ENCODE measurements at places on chromosomes 1 and 21. TPM values are rescaled to one million over a fixed set of nuclear protein-coding genes. Genes with fewer than 3 reads are reported as not detected.

LRRC7 gene
- total RNA-seq = 2.6 TPM

PSMA5 gene
- 8.9 TPM for total RNA-seq

ADAMTS4 gene
- 6.7 TPM for total RNA-seq

FGGY gene
- 12.2 TPM for total RNA-seq

ATP1A4 gene
- not detected for total RNA-seq

- no peak overlapping the region for H3K4me3 ChIP-seq
- no peaks in the 10 kb centered on the region for H3K36me3 ChIP-seq
- H3K27me3 ChIP-seq = no peaks in the 10 kb centered on the region
- H3K27ac ChIP-seq = no peak overlapping the region
- no peak for DNase-seq
- H3K4me1 ChIP-seq = no peaks in the 10 kb centered on the region
Observed at GRCh38 chr1:30606166-30606565, 117.2 kb downstream of the MATN1 start.

DNA sequence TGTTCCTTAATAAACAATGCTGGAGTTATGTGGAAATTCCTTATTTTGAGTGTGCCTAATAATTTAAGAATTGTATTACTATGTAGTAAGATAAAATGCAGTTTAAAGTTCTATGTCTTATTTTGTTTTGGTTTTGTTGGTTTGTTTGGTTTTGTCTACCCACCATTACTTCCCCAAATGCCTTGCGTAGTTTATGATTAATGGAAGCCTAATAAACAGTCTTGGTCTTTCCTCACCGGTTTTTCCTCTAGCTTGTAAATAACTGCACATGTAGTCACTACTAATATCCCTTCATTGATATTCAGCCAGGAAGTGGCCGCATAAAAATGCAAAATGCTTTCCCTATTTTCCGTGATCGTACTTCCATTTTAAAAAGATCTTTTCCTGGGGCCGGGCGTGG lies 2.9 kb downstream of the SDCCAG8 start:
- no peaks in the 10 kb centered on the region for H3K36me3 ChIP-seq
- H3K4me3 ChIP-seq = no peak overlapping the region
- H3K27ac ChIP-seq = no peak overlapping the region
- no peaks in the 10 kb centered on the region for H3K27me3 ChIP-seq
- H3K4me1 ChIP-seq = peaks cover 30% of the 10 kb centered on the region

- H3K4me3 ChIP-seq = no peak overlapping the region
- no peaks in the 10 kb centered on the region for H3K27me3 ChIP-seq
- no peaks in the 10 kb centered on the region for H3K4me1 ChIP-seq
- no peak overlapping the region for H3K27ac ChIP-seq
- no peak for DNase-seq
Observed at GRCh38 chr1:38169121-38169520, 122.5 kb upstream of the POU3F1 start.

- no peaks in the 10 kb centered on the region for H3K27me3 ChIP-seq
- no peaks in the 10 kb centered on the region for H3K4me1 ChIP-seq
- no peak overlapping the region for H3K4me3 ChIP-seq
- no peaks in the 10 kb centered on the region for H3K36me3 ChIP-seq
Observed at GRCh38 chr1:171948511-171948910, 107.2 kb downstream of the DNM3 start.

- H3K4me1 ChIP-seq = no peaks in the 10 kb centered on the region
- no peak for DNase-seq
- H3K27ac ChIP-seq = no peak overlapping the region
- H3K27me3 ChIP-seq = no peaks in the 10 kb centered on the region
Observed at GRCh38 chr1:5933676-5934057, 58.6 kb downstream of the NPHP4 start.

GRCh38 chr1:233975486-233975885 lies 71.0 kb downstream of the SLC35F3 start:
- DNase-seq = no peak
- no peaks in the 10 kb centered on the region for H3K4me1 ChIP-seq
- H3K27ac ChIP-seq = no peak overlapping the region
- no peak overlapping the region for H3K4me3 ChIP-seq

GRCh38 chr1:50430010-50430405 lies 6.8 kb upstream of the DMRTA2 start:
- peaks cover 41% of the 10 kb centered on the region for H3K4me1 ChIP-seq
- no peak overlapping the region for H3K27ac ChIP-seq
- H3K4me3 ChIP-seq = no peak overlapping the region
- DNase-seq = no peak
- H3K27me3 ChIP-seq = no peaks in the 10 kb centered on the region

GRCh38 chr1:37634244-37634991 lies at the start of gene RSPO1:
Gene RSPO1 (minus strand): TSS chr1:37634892. CDS start chr1:37629661, 5,231 bp downstream.
- peaks cover 7% of the 10 kb centered on the region for H3K4me1 ChIP-seq
- no peaks in the 10 kb centered on the region for H3K36me3 ChIP-seq
- no peak for DNase-seq
- no peak within 1 kb of the TSS for H3K27ac ChIP-seq

DNA sequence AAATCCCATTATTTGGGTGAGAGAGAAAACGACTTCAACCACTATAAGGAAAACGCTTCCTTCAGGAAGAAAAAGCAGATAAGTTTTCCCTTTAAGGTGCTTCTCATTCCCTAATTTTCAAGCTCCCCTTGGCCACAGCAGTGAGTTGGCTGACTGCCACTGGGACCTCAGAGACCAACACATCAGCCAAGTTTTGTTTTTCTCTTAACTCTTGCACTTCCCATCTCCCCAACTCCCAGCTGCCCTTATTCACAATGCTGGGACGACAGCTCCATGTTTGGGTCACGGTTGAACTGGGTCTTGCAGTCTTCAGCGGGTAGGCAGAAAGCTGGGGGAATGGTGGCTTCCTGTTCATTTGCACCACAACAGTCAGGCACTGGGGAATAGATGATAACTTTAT lies 18.9 kb downstream of the SGIP1 start:
- H3K27me3 ChIP-seq = no peaks in the 10 kb centered on the region
- H3K4me1 ChIP-seq = no peaks in the 10 kb centered on the region
- no peaks in the 10 kb centered on the region for H3K36me3 ChIP-seq
- no peak overlapping the region for H3K4me3 ChIP-seq

- H3K4me1 ChIP-seq = no peaks in the 10 kb centered on the region
- DNase-seq = no peak
Observed at GRCh38 chr1:248696261-248696660, 6.3 kb downstream of the OR14I1 start.
